A673 (cell line): ENCODE measurements at places on chromosomes 1 and 21. TPM values are rescaled to one million over a fixed set of nuclear protein-coding genes. Genes with fewer than 3 reads are reported as not detected.

DNA sequence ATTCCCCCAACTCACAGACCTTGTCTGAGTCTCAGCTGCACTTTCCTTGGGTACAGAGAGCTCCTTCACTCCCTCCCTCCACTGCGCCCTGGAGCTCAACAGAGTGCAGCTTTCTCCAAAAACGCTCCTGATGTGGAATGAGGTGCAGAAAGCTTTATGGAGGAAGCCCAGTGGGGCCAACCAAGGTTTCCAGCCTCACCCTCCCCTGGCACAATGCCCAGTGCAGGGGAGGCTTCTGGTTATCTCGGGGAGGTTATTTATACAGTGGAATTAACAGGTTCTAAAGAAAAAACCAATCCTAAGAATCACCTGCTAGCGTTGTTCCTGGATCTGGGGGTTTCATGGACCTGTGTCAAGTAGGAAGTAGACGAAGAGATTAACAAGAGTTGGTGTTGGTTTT, at the start of gene ITLN1:
Gene ITLN1, minus strand, starts transcription at position 139 of the 400 bp plus-strand sequence. CDS start 303 bp downstream, outside the sequence.
- H3K4me1 ChIP-seq = no peaks in the 10 kb centered on the region
- no peaks in the 10 kb centered on the region for H3K36me3 ChIP-seq
- H3K27ac ChIP-seq = no peak within 1 kb of the TSS
- no peak within 1 kb of the TSS for H3K4me3 ChIP-seq

- H3K36me3 ChIP-seq = no peaks in the 10 kb centered on the region
- H3K4me3 ChIP-seq = no peak overlapping the region
- H3K4me1 ChIP-seq = no peaks in the 10 kb centered on the region
Observed at GRCh38 chr1:31127266-31127665, 61.7 kb upstream of the PUM1 start.

DNA sequence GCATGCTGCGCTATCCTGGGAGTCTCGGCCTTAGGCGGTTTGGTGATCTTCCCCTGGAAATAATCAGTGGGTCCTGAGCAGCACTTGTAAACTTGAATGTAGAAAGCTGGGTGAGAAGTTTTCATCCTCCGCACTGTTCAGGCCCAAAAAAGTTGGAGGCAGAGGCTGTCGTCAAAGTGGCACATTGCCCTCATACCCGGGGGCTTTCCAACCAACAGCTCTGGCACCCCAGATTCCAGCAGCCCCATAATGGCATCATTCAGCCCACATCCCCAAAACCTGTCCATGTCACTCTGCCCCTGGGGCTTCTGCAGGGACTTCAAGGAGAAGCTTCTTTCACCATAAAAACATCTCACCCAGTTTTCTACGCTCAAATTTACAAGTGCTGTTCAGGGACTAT, 59.3 kb downstream of the TOR1AIP2 start:
- no peaks in the 10 kb centered on the region for H3K4me1 ChIP-seq
- no peak overlapping the region for H3K4me3 ChIP-seq

ZBTB8A gene
- 6.4 and 7.9 TPM in 2 replicates for total RNA-seq

AMY2A gene
- total RNA-seq = not detected in 2 replicates

VANGL1 gene
- total RNA-seq = 19.4 and 20.0 TPM in 2 replicates

ERI3 gene
- total RNA-seq = 95.4 and 97.9 TPM in 2 replicates
